ENCODE measurements at places on chromosomes 4 and X.
A peak's percentile ranks its signal among the peaks of the same experiment; 100 is the strongest.

GRCh38 chrX:67723580-67724351 is 179.9 kb downstream of the AR start:
- no peak for DNase-seq

GRCh38 chrX:94492541-94492940 is 818.5 kb downstream of the FAM133A start:
- DNase-seq: no peak

- DNase-seq: no peak
Measured at GRCh38 chr4:138632856-138633579, 382.6 kb upstream of the NOCT start.

GRCh38 chr4:73707269-73707875 is 33.0 kb upstream of the CXCL8 start:
- DNase-seq: no peak

DNA sequence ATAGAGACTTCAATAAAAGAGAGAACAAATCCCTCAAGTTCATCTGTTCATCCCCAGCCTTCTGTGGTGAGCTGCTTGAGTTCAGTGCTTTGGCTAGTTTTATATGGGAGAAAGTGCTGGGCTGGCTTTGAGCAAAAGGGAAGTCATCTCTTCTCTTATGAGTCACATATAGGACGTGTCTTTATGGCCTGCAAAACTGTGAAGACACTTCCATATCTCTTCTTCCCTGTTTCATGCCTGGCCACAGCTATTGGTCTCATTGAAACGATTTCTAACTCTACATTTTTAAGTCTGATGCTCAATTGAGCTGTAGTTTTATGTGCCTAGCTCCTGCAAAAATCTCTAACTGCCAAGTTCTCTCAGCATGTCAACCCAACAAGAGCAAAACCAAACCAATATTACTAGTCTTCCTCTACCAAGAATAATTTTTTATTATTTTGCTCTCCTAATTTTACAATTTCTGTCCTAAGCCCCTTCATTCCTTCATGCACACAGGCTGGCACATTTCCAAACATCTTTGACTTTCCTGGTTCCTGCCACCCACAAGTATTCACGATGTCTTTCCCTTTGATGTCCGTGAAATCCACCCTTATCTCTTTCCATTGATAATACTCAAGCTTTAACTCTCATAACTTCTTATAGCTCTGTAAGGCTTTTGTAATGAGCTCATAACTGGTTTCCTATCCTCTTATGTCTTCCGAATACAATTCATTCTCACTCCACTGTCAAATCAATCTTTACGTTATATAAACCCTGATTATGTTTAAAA is 165.3 kb downstream of the BTC start:
- no peak for DNase-seq

DNA sequence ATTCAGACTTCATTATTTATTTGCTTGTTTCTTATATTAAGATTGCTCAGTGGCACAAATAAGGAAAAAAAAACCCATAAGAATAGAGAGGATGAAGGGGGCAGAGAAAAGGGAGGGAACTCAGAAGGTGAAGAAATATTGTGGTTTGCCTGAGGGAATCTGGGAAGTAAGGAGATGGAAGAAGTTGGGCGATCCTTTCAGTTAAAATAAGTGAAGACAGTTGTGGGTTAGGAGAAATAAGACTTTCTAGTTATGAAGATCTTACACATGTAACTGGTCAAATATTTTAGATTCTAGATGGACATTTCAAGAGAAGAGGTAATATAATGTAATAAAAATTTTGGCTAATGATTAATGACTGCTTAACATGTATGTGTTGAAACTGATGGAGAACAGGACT is 138.7 kb upstream of the LIMCH1 start:
- no peak for DNase-seq

GRCh38 chr4:33162122-33162521 is 2442.0 kb downstream of the PCDH7 start:
- DNase-seq: no peak

DNA sequence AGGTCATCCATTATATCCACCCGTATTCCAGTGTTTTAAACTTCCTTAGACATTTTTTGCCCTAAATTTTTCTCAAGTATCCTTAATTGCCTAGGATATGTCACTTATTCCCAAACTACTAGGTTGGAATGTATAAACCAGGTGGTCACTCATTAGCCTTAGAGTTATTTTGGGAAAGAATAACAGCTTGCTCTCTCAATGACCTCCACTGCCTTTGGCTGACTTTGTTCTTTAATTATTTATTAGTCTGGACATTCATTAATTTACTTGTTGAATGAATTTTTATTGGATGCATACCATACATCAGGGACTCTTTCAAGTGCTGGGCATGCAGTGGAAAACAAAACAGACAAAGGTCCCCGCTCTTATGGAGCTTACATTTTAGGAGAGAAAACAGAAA is 609.3 kb upstream of the IGFBP7 start:
- DNase-seq: no peak

- no peak for DNase-seq
Measured at GRCh38 chrX:140447150-140447549, 57.7 kb downstream of the SOX3 start.

GRCh38 chr4:76640353-76640910 is 205.4 kb downstream of the SHROOM3 start:
- no peak for DNase-seq

- DNase-seq: no peak
Measured at GRCh38 chrX:53438832-53439230, 4.7 kb upstream of the HSD17B10 start.

GRCh38 chr4:8897251-8898167 is 25.9 kb upstream of the HMX1 start:
- no peak for DNase-seq

- no peak for DNase-seq
Measured at GRCh38 chr4:87965501-87965975, 10.0 kb upstream of the SPP1 start.

DNA sequence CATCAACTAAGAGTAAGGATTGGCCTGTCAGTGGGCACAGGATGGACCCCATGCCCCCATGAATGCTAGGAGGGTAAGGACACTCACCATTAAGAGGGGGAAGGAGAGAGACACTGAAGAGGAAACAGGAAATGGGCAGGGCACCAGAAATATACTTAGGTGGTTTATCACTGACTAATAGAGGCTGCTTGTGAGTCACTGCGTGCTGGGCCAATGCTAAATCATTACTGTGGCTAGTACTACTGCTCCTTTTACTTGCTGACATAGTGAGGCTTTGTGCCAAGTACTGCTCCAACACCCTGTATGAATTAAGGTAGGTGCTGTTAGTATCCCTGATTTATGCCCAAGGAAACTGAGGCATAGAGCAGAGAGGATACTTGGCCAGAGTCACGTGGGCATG is 130.4 kb upstream of the FRMPD4 start:
- no peak for DNase-seq

GRCh38 chr4:102343964-102344519 is 1.2 kb downstream of the SLC39A8 start:
- no peak for DNase-seq

DNA sequence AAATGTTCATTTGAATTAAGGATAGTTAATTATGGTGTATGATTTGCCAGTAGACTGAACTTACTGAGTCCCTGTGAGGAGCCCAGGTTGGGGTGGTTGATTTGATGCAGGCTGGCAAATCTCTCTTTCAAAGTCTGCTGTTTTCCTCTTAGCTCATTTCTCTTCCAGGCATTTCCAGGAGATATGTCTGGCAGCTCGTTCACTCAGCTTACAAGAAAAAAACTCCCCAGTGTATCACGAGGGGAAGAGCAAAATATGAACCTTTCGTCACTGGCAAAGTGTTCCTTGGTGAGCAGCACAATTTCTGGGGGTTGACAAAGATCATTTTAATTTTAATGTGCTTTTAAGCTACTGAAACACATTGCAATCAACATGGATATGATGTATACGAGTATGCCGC is 244.2 kb downstream of the CBLL2 start:
- DNase-seq: peak; percentile 65

DNA sequence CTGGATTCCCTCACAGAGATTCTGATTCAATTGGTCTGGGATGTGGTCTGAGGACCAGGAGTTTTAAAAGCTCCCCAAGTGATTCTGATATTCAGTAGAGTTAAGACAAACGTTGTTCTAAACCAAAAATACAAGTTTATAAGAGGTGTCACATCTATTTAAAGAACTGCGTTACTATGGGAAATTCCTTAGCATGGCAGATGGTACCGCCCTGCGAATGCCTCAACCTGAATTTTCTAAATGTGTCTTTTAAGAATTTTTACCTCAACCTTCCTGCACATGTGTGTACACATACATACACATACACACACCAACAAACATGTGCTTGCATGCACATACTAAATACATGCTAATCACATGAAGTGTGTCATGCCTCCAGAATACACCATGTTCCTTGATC is 328.9 kb upstream of the TAPT1 start:
- DNase-seq: no peak

DNA sequence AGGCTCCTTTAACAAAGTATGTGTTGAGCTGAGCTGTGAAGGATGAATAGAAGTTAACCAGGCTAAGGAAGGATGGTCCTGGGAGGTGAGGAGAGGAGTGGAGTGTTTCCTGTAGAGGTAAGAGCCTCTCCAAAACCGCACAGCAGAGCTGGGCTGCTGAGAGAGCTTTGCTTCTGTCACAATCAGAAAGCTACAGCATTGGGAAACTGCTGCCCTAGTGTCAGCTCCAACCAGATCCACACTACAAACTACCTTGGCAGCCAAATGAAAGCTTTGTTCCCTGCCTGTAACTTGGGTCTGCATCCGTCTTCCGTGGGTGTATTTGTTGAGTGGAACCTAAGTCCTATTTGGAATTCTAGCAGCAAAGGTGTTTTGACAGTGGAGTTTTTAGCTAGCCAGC is 91.8 kb downstream of the REPS2 start:
- no peak for DNase-seq

Measured in NCI-H524 treated with DMSO at 0.1 percent for 48 hours (cell line).